H54 (cell line): ENCODE measurements at places on chromosomes 2 and 18.
A peak's percentile ranks its signal among the peaks of the same experiment; 100 is the strongest.

DNA sequence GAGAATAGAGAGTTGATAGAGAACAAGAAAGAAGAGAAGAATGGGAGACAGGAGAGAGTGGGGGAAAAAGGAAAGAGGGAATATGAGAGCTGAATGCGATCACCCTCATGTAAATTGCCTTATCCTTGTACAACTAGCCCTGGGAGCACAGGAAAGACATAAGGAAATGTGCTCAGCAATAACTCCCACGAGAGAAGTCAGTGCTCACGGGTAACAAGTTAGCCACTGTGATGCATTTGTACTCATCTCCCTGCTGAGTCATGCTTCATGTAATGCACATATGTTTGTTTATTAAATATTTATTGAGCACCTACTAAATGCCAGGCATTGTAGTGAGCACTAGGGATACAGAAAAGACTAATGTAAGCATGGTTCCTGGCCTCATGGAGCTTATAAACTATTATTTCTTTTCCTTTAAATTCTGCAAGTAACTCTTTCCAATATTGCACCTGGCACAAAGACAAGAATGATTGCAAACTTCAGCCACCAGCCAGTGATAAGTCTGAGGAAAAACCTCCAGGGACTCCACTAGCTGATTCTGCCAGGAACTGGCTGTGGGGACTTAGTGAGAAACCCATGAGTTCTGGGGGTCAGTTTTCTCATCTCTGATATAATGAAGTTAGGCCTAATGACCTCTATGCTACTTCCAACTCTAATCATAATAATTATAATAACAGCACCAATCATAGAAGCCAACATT lies 124.1 kb downstream of the LNPK start:
- DNase-seq: no peak

DNA sequence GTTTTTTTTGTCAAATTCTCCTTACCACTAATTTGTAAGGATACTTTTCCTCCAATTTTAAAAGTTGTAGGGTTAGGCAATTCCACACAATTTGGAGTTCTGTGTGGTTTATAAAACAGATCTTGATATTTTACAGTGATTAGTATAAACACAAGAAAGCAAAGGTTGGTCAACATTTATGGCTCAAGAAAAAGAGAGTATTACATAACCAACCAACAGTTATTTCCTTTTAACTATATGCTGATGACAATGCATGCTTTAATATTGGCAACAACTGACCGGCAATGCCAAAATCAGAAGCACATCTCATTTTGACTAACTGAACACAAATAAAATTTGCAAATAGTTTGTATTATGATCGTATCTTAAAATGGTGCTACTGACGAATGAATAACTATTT lies 137.2 kb downstream of the CDH2 start:
- DNase-seq: no peak

- no peak for DNase-seq
Measured at GRCh38 chr2:203763241-203763937, 57.0 kb downstream of the CD28 start.

- DNase-seq: no peak
Measured at GRCh38 chr2:239717319-239717675, 307.8 kb downstream of the NDUFA10 start.

- DNase-seq: no peak
Measured at GRCh38 chr2:14417551-14417950, 215.0 kb upstream of the LRATD1 start.

DNA sequence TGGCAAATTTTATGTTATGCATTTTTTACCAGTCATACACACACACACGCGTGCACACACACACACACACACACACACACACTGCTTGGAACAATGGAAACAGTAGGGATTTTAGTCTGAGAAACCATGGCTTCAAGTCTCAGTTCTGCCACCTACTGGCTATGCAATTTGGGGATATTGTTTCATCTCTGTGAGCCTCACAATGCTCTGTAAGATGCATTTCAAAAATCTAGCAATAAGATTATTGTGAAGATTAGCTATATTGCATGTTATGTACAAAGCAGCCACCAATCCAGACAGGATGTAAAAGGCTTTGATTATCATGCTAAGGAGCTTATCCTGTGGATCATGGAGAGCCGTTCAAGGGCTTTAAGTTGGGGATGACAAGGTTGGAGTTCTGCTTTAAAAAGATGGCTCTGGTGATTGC lies 401.4 kb downstream of the NBAS start:
- DNase-seq: no peak

DNA sequence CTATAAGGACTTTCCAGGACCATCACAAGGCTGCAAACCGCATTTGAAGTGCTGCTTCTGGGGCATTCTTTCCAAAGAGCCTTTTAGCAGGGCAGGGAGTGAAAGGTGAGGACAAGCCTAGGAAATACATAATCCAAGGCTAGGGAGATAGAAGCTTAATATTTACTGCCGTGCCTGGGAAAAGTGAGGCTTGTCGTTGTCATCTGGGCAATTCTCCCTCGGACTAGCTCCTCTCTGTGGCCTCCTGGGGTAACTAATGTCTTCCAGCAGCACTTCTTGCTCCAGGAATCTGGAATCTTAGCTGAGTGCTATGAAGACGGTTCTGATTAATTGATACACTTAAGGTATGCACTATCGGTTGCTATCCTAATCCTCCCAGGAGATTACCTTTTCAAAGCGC lies 69.3 kb upstream of the ATL2 start:
- no peak for DNase-seq

DNA sequence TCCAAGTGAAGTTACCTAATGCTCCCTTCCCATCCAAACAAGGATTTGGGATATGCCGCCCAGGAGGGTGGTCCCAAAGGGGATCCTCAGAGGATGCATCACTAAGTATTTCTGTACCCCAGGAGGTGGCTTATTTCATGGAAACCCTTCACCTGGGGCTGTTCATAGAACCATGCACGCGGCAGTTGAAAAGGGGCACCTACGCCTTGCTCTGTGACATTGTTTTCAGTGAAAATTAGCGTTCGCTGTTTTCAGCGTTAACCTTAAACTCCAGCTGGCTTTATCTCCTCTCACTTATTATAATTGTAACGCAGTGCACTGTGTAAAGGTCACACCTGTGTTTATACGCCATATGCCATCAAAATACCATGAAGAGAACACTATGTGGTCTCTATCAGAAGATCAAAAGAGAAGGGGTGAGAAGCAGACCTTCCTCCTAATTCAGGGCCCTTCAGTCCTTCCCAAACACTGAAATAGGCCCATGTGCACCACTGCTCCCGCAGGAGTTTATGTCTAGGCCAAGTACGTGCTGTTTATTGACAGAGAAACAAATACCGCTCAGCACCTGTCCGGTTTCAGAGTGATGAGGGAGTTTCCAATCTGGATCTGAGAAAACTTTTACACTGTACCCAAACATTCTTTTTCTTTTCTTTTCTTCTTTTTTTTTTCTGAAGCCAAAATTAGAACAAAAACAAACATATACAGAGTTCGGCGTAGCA lies 162.1 kb downstream of the BCL2 start:
- no peak for DNase-seq

- no peak for DNase-seq
Measured at GRCh38 chr2:362924-363323, 75.0 kb upstream of the ALKAL2 start.

DNA sequence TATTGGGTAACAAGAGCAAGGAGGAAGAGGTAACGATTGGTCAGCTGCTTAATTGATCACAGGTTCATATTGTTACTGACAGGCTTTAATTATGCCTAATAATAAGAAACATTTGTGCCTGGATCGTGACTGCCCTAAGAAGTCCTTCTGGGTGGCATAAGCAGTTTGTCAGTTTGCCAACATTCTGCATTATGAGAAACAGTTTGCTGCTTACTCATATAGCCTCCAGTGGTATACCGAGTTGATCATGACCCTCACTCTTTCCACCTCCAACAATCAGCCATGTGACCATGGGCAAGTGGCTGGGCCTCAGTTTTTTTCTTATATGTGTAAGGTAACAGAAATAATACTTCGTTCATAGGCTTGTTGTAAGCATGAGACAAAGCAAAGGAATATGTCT lies 96.6 kb upstream of the CABLES1 start:
- DNase-seq: no peak

GRCh38 chr2:231029563-231029962 lies 7.8 kb upstream of the C2orf72 start:
- no peak for DNase-seq

- no peak for DNase-seq
Measured at GRCh38 chr2:86371527-86371926, 34.1 kb upstream of the REEP1 start.

- DNase-seq: no peak
Measured at GRCh38 chr18:39770399-39770798, 2184.6 kb upstream of the PIK3C3 start.

DNA sequence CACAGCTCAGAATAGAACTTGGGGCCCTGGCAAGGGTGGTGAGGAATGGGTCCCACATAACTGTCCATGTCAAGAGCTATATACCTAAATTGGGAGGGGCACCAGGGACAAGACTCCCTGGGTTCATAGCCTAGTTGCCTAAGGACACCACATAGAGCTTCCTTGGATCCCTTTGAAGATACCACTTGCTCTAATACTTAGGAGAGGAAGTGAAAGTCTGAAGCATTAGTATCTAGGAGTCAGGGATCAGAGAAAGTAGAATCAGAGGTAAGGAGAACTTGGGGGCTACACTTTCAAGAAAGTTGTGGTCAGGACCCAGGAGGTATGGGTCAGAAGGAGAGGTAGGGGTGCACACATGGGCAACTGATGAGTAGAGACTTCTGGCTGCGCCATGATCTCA lies 318.2 kb upstream of the SLC39A10 start:
- DNase-seq: no peak

GRCh38 chr18:46301081-46301480 lies 196.9 kb downstream of the HAUS1 start:
- DNase-seq: no peak

DNA sequence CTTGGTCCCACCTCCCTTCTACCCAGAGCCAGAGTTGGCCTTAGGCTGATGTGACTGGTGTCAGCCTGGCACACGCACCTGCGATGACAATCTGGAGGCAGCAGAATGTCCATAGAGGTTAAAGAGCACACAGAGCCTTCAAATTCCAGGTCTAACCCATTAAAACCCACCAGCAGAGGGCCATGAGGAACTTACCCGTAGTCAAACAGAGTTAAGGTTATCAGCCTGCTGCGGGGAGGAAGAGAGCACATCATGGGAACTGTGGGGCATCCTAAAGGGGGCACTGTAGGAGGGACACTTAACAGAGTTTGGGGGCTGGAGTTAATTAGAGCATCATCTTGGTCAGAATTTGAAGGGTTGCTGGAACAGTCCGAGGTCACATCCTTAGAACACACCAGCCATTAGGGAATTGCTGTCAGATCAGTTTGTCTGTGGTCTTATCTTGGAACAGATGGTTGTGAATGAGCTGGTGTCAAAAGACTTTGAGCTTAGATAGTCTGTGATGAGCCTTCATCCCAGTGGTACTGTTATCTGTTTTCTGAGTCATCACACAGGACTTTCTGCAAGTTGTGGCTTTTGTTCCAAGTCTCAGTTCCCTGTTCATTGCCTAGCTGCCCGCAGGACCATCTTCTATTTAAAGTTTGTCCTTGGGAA lies 248.6 kb downstream of the LOXHD1 start:
- no peak for DNase-seq

- no peak for DNase-seq
Measured at GRCh38 chr2:202064881-202065230, 8.2 kb upstream of the KIAA2012 start.

DNA sequence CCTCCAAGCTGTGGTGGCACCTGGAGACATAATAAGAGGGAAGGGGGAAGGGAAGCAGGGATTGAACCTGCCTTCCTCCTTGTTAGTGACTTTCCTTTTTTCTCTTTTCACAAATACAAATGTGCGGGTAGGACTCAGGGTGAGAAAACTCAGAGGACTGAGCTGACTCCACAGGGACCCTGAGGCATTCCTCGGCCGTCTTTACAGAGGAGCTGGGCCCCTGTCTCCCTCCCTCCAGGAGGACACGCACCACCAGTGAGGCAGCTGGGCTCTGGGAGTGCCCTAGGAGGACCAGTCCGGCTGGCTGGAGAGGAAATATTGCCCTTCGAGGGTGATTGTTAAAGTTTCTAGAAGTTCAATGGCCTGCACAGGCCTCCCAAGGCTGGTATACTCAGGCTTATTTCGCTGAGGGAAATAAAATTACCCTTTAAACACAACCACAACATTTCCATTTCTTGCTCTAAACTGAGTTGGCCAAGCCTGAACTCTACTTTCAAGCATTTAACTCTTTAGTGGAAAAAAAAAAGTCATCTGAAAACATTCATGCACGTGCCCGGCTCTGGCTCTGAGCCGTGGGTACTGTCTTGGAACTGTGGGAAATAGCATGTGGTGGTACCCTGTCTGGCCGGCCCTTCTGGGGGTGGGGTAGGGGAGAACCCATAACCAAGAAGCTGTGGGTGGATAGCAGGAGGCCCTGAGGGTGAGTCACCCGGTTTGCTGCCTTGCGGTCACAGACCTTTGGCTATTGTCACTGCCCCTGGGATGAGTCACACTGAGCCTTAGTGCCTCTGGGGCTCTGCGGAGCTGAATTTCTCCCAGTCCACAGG lies 116.0 kb downstream of the COPS8 start:
- peak; percentile 79 for DNase-seq

DNA sequence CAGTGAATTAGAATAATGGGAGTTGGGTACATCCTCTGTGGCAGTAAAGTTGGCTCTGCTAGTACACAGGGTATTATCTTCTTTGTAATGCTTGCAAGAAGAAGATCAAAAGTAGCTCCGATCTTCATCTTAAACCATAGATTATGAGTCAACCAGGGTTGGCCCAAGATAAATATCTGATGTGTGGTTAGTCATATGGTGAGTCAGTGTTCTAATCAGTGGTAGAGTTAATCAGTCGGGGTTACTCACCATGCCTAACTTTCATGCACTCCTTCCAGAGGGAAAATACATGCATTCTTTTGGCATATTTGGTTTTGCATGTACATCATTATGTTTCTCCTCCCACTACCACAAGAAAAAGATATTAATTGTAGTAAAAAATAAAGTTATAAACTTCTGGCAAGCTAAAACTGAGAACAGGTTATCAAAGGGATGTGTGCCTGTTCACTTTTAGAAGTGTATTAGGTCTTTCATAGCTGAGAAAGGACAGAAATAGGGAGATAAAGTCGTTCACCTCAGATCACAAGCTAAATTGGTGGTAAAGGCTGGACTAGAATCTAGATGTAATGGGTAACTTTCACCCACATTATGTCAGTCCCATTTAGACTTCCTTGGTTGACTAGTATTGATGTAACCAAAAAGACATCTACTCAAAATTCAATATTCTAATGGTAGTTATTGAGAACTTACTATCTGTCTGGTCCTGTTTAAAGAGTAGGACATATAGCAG lies 684.4 kb downstream of the IRS1 start:
- DNase-seq: no peak

- no peak for DNase-seq
Measured at GRCh38 chr2:241750076-241750840, 15.8 kb downstream of the D2HGDH start.

- DNase-seq: no peak
Measured at GRCh38 chr18:74866577-74866976, 268.9 kb downstream of the ZNF407 start.

- no peak for DNase-seq
Measured at GRCh38 chr18:23131693-23132319, 3.5 kb upstream of the CABLES1 start.

DNA sequence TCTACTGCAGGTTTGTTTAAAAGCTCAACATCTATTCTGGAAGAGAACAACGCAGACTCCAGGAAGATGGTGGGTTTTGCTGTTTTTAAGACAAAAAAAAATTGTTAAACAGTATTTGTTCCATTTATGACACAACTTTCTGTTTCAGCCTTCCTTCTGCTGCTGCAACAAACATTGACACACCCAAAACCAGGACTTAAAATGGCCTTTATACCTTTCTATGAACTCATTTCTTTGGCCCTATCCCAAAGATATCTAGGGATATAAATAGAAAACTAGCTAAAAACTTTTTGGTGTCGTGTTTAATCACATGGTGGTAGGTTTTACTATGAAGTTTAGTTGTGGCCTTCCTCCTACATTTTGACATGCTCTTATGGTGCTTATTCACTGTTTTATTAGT lies 964 bp upstream of the GALNT3 start:
- DNase-seq: no peak
